ENCODE measurements at places on chromosomes 7 and 10.

GRCh38 chr10:36534471-36535002 lies 590.9 kb upstream of the ANKRD30A start:
- peak; percentile 81 for DNase-seq

GRCh38 chr10:84191106-84191505 lies 3.2 kb upstream of the CDHR1 start:
- DNase-seq: no peak

- DNase-seq: no peak
These were observed 7.7 kb downstream of the SLIT1 start for GRCh38 chr10:97178074-97178473.

- peak; percentile 69 for DNase-seq
These were observed 175.0 kb downstream of the CTNNA3 start for GRCh38 chr10:67520924-67521520.

GRCh38 chr10:71696628-71697326 lies 22.8 kb downstream of the C10orf105 start:
- DNase-seq: peak; percentile 58

DNA sequence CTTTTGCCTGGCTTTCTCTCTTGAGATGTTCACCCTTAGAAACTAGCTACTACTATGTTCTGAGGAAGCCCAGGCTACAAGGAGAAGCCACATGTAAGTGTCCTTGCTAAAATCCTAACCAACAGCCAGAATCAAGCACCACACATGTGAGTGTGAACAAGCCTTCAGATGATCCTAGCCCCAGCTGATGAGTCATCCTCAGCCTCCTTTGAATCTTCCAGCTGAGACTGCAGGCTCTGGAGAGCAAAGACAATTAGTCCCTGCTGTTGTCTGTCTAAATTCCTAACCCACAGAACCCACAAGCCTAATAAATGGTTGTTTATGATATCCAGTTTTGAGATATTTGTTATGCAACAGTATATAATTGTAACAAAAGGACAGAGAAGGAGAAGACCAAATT lies 92.8 kb upstream of the TAC1 start:
- DNase-seq: no peak

GRCh38 chr10:89518108-89518507 lies 17.3 kb downstream of the SLC16A12 start:
- no peak for DNase-seq

GRCh38 chr10:4939224-4940072 lies 23.8 kb upstream of the AKR1C1 start:
- no peak for DNase-seq

DNA sequence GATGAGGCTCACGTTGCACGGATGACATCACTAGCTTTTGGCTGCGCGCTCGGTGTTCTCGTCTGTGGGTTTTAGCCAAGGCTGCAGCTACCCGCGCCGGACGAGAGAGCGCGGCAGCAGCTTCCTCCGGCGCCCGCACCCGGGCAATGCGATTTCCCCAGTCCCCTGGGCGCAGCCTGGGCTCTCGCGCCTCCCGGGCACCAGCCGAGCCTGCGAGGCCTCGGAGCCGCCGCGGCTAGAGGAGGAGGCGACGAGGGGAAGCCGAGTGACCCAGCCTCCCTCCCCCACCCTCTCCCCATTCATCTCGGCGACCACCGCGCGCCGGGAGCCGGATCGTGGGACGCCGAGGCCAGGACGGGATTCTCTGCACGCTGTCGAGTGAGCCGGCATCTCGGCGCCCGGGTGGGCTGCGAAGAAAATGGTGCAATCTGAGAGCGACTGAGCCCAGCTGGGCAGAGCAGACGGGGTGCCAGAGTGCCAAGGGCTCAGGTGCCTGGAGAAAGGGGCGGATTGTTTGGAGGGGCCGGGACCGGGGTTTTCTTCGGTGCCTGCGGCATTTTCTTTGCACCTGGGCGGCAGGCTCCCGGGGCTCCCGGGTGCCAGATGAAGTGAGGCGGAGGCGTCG lies 1.2 kb upstream of the TMEM178B start:
- DNase-seq: no peak

All from NAMALWA (cell line).